ENCODE measurements at places on chromosomes 5 and 9.
A peak's percentile ranks its signal among the peaks of the same experiment; 100 is the strongest.

DNA sequence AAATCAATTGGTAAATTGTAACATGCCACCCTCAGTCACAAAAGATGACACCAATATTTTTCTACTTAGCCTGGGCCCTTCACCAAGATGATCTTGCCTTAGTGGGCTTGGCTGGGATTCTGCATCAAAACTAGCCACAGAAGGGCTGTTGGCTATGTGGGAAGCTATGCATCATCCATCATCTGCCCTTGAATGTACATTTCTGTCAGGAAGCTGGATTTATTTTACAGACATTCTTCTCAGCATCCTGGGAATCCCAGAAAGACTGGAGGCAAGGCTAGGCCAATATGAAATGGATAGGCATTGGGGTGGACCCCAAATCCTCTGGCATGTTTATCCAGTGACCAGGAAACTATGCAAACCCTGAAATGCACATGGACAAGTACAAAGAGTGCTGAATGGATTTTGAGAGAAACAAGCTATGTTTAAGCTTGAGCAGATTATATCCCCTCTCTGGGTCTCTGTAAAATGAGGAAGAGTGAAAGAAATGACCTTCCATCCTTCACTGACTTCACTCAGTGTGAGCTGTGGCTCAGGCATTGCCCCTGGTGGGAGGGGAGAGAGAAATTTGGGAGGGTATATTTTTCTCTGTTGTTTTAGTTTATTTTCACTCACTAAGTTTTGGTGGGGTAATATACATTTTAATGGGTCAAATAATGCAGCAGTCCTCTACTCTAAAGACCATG, 283.6 kb downstream of the EBF1 start:
- no peak for DNase-seq

DNA sequence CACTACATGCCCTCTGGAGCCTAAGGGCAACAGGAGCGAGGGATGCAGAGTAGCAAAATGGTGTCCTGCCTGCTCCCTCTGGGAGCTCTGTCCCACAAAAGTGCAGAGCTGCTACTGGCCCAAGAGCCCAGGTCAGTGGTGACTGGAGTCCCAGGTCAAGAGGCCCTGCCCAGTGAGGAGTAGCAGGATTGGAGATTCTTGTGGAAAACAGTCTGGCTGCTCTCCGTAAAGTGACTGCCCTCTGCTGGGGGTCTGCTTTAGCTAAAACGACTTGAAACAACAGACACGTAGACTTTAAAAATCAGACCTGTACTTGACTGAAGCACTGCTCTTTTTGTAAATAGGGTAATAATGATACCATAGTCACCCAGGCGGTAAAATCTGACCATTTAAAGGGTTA, 917.0 kb downstream of the MAT2B start:
- DNase-seq, result no peak

GRCh38 chr5:39080597-39081204, 6.5 kb upstream of the RICTOR start:
- peak; percentile 42 for DNase-seq

DNA sequence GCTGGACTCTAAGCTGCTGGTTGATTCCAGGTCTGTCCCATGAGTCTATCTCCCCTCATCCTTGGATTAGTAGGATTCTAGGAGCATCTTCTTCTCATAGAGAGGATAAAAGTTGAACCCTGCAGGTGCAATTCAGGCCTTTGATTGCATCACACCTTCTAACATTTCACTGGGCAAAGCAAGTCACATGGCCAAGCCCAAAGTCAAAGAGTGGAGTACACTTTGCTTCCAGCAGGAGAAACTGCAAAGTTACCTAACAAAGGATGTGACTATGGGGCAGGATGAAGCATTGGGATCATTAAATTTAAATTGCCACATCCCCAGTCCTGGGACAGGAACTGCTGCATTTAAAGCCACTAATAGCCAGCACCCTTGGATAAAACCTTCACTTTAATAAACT, 51.0 kb upstream of the EGFLAM start:
- no peak for DNase-seq

DNA sequence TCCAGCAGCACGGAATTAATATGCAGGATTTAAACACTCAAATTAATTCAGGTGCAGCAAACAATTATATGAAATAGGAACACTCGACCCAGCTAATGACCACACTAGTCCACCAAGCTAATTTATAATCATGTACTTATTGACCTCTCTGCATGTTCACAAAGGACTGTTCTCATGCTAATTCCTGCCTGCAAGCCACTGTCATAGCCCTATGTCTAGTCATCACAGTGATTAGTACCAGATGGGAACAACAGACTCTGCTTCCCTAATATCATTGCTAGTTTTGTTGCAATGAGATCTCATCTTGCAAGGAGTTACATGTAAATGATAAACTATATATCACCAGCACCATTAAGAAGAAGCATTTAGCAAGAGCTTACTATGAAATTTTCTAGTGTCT, 553.0 kb upstream of the GRAMD2B start:
- no peak for DNase-seq

All from stimulated activated naive CD8-positive, alpha-beta T cell treated with anti-CD3 and anti-CD28 coated beads, Interleukin-15, Interleukin-2, amounts not matched to agents 100 U/mL and 50 U/mL, for 24 hours (primary cell).